ENCODE measurements at places on chromosomes 2 and 18. TPM values are rescaled to one million over a fixed set of nuclear protein-coding genes. Genes with fewer than 3 reads are reported as not detected.

MYO7B gene
- total RNA-seq: 0.78 TPM

DNA sequence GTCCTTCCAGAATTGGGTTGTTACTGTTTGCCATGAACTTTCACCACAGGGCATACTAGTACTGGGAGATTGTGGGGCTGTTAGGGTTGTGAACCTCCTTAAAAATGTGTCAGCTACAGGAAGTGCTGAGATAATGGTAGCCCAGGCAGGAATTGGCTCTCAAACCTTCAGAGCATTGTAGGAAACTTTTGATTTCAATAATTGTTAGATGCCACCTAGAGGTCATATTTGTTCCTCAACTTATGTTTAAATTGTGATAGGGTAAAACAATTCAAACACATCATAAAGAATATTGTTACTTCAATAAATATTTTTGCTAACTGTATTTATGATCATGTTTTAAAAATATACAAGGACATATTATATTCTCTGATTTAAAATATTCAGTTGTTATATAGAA lies 594.6 kb downstream of the ADCYAP1 start:
- no peak for DNase-seq

DNA sequence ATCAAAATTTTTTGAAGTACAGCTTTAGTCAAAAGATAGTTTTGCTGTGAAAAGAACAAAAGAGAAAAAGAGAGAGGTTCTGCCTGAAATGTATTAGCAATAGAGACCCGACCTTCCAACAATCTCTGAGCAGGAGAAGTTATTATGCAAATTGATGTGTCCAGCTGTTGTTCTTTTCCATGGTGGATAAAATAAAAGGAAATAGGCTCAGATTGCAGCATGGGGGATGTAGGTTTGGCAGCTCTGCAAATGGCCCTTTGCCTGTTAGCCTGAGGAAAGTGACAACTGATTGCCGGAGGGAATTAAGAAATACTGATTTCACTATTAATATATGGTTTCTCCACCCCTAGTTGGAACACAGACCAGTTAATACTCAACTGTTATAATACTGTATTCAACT lies 1283.2 kb upstream of the NXPH2 start:
- DNase-seq: no peak

- no peak for DNase-seq
These were observed 47.3 kb upstream of the DNER start for GRCh38 chr2:229761663-229762062.

- DNase-seq: no peak
These were observed 389.3 kb downstream of the IRS1 start for GRCh38 chr2:226410247-226410835.

Measured in cardiac septum (tissue), 1 donor.